Activated naive CD8-positive, alpha-beta T cell treated with anti-CD3 and anti-CD28 coated beads, Interleukin-2, amount 10 ng/mL, durations not matched to agents 7 days and 5 days (primary cell): ENCODE measurements at places on chromosomes 2 and 18.
A peak's percentile ranks its signal among the peaks of the same experiment; 100 is the strongest.

GRCh38 chr2:74317701-74318100 lies 25.5 kb downstream of the SLC4A5 start:
- no peak for DNase-seq

GRCh38 chr2:10478916-10479315 lies 30.8 kb upstream of the ODC1 start:
- DNase-seq: no peak

DNA sequence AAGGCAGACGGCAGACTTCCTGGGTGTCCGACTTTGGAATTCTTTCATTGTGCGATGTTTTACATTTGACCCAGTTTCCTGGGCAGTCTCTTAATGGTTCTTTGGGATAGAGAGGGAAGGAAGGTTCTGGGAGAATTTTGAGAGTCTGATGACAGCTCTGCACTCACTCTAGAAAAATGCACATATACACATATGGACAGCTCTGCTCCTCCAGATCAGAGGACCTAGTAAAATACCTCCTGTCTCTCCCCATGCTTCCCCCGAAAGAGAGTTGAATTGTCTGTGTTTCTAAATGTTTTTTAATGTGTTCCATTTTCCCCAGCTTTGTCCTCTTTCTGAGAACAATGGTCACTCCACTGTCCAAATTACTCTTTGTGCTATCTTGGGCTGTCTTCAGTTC lies 102.0 kb upstream of the CXCR4 start:
- DNase-seq: no peak

DNA sequence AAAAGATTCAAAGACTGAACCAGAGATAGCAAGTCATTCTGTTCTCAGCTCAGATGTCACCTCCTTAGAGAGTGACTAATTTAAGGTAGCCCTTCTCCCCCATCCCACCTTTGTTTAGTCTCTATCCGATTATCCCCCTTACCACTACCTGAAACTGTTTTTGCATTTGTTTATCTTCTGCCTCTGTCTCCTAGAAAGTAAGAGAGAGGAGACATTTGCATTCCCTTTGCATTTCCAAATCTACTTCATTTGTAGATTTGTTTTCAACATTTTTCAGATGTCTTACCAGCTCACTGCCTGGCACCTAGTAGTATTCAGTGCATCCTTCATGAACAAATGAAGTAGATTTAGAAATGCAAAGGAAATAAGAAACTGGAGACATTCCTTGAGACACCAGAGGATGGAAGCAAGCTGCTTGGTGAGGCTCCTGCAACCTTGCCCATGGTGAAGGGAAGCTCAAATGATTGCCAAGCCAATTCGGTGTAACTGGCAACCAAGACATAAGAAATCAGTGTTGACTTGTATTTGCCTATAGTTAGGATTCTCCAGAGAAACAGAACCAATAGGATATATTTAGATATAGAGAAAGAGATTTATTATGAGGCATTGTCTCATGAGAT lies 385.7 kb downstream of the STK39 start:
- DNase-seq: no peak

DNA sequence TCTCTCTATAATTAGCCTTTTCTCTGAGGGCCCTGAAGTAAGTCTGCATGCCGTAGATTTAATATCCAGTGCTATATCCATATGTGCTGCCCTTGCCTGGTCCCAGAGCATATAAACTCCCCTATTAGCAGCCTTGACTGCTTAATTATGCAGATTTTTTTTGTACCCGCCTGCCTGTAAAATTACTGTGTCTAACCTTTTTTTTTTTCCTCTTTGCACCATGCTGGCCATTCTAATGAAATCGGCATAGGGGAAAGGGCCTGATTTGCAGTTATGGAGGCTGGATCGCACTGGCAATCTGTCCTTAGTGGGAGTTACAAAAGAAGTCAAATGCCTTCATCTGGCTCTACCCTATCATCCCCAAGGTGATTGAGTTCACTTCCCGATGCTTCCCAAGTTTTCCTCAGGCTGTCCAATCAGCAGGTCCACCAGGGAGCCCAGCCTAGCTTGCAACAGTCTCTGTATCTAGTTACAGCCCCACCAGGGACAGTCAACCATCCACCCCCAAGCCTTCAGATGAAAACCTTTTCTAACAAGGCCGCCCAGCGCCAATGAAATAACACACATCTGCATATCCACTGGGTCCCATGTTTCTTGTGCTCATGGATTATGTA lies 239.0 kb downstream of the ZNF521 start:
- DNase-seq: no peak

DNA sequence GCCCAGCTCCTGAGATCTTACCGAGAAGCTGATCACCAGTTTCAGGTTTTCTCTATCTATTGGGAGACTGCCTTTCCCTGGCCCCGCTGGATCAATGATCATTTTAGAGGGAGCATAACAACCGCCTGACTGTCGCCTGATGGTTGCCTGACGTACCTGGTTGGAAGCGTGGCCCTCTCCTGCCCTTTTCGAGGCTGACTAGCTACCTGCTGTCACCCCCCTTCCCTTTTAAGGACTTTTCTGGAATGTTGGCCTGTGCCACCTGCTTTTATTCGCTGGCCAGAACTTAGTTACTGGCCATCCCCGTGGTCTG lies 562 bp upstream of the MFSD2B start:
- DNase-seq: no peak

GRCh38 chr2:100427627-100428258 lies 10.3 kb upstream of the CHST10 start:
- DNase-seq: peak; percentile 58

DNA sequence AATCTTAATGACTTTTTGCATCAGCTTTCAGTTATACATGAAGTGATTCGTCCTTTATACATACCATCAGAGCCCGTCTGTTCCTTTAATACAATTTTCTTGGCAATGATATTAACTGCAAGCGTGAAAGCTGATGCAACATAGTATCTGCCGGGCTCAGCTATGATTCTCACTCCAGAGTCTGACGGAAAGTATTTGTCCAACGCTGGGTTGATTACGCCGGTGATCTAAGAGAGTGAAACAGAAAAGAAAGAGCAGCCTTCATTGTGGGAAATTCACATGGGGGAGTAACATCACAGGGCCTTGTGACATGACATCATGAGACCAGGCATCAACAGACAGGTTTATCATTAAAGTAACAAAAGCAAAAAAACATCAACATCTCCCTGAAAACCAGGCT lies 6.2 kb downstream of the ODC1 start:
- no peak for DNase-seq

DNA sequence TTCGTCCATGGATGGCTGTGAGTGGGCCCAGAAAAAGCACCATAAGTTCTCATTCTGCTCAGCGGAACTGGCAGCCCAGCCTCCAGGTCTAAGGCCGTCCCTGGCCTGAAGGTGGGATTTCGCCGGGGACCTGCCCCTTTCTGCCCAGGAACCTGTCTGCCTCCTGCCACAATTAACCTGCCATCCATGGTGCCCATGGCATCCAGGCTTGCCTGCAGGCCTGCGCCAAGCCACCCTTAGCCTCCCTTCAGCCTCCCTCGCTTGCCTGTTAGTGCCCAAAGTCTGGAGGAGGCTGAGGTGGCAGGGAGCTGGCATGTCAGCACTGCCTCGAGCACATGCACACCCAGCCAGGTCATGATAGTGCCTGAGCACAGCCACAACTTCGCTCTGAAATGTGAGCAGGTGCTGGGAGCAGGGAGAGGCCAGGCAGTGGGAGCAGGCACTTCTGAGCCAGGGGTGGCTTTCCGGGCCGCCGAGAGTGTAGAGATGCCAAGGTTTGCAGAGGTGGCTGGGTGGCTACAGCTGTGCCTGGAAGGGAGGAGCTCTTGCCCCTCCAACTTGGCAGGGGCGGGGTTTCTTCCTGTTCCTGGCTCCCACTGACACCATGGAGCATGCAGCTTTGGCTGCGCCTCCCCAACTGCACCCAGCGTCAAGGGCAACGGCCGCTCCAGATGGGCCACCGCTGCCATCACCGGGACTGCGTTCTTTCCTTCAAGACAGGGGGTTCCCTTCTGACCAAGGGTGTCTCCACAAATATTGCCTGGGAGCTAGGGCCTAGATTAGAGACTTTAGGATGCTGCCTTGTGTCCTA lies 648.9 kb upstream of the VRK2 start:
- DNase-seq: no peak

GRCh38 chr2:21427606-21428005 lies 303.8 kb downstream of the TDRD15 start:
- no peak for DNase-seq

DNA sequence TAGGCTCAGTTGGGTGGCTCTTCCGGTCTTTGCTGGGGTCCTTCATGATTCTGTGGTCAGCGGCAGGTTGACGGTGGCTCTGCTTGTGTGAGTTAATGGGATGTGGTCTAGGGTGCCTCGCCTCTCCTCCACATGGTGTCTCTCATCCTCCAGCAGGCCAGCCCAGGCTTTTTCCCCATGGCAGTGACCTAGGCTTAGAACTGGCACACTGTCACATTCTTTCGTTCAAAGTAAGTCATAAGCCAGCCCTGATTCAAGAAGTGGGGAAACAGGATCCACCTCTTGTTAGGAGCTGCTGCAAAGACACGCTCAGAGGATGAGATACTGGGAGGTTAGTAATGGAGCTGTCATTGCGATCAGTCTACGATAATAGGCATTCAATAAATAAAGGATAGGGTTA lies 46.0 kb upstream of the CTIF start:
- DNase-seq: no peak

DNA sequence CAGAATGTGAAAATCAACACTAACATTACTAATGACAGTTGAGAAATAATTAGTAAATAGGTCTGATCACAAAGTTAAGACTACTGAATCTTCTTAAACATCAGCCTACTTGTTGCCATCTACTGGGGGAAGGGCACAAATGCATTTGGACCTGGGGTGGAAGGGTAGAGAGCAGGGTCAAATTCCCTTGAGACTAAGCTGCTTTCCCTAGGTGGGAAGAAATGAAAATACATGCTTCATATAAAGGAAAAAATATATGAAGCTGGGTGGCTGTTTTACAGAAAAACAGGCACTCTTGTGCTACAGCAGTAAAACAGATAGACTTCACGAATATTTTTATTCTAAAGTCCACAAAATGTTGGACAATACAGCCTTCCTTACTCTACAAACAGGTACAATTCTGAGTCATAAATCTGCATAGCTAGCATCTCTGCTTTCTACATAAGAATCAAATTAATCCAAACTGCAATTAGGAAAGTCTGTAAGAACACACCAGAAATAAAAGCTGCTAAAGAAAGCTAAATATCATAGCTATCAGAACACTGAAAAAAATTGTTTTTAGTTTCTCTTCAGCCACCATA lies 10.9 kb downstream of the TRIP12 start:
- DNase-seq: no peak

DNA sequence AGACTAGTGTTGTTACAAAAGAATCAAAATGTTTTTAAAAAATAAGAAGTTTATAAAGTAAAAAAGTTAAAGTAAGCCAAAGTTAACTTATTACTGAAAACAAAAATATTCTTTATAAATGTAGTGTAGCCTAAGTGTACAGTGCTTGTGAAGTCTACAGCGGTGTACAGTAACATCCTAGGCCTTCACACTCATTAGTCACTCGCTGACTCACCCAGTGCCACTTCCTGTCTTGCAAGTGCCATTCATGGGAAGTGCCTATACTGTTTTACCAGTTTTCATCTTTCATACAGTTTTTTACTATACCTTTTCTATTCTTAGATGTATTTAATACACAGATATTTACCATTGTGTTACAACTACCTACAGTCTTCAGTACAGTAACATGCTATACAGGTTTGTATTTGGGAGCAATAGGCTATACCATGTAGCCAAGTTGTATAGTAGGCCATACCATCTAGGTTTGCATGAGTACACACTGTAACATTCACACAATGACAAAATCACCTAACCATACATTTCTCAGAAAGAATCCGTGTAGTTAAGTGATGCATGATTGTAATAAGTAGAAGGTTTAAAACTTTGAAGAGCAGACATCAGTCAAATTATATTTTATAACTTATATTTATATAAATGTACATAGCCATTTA lies 13.4 kb downstream of the SERPINB7 start:
- no peak for DNase-seq

GRCh38 chr2:75896779-75897366 lies 186.2 kb upstream of the GCFC2 start:
- DNase-seq: no peak

GRCh38 chr2:172329774-172330671 lies 97.4 kb upstream of the ITGA6 start:
- DNase-seq: no peak

DNA sequence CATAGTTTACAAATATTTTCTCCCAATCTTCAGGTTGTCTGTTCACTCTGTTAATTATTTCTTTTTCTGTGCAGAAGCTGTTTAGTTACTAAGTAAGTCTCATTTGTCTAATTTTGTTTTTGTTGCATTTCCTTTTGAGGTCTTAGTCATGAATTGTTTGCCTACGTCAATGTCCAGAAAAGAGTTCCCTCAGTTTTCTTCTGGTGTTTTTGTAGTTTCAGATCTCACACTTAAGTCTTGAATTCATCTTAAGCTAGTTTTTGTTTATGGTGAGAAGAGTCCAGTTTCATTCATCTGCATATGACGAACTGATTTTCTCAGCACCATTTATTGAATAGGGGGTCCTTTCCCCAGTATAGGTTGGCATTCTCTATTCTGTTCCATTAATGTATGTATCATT lies 1252.2 kb upstream of the TMEFF2 start:
- no peak for DNase-seq

- no peak for DNase-seq
Observed at GRCh38 chr2:181396256-181397123, 60.7 kb upstream of the ITGA4 start.

DNA sequence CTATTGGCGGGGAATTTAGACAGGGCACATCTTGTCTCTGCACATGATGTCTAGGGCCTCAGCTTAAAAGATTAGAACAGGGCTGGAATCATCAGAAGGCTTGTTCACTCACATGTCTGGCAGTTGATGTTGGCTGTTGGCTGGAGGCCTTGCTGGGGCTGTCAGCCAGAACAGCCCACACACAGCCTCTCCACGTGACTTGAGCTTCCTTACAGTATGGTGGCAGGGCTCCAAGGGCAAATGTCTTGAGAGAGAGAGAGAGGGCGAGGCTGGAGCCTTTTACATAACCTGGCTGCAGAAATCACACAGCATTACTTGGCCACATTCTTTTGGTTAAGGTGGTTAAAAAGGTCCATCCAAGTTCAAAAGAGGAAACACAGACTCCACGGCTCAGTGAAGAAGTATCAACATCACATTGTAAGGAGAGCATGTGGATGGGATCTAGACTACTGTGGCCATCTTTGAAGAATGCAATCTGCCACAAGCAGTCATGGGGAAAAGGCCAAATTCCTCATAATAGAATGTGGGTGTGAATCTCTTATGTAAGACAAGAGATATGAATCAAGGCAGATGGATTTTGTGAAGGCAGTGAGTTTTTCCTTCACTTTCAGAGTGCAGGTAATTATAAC lies 30.4 kb downstream of the SRSF7 start:
- peak; percentile 22 for DNase-seq

DNA sequence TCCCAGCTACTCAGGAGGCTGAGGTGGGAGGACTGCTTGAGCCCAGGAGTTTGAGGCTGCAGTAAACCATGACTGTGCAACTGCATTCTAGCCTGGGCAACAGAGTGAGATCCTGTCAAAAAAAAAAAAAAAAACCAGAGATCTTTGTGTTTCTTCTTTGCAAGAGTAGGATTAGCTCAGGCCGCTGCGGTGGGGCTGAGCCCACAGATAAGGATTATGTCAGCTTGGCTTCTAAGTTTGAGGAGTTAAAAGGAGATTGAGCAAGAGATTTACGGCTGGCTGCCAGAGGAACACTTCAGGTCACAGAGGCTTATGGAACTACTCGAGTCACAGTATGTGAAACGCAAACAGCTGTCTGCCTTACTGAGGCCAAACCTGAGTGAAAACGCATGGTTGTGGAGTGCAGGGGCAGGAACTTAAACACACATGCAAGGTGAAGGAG lies 146.7 kb upstream of the L3MBTL4 start:
- no peak for DNase-seq
